ENCODE measurements at places on chromosomes 4 and X.

DNA sequence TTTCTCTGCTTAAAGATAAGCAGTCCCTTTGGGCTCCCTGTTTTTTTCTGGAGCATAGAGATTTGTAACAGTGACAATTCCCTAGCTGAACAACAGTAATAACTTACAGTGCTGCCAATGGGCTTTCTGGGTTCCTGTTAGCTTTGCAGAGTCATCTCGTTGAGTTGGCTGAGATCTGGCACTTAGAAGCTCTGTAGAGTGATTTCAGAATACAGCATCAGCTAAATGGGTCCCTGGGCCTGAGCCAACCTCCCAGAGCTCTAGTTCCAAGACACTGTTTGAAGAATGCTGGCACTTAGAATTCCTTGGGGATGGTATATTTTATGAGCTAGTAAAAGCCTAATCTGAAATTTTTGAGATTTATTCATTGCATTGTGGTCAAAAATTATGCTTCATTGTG, 43.5 kb upstream of the SERTM2 start:
- no peak for DNase-seq

GRCh38 chrX:85326234-85327059, 53.0 kb downstream of the POF1B start:
- no peak for DNase-seq

GRCh38 chr4:62627141-62627540, 1427.0 kb downstream of the ADGRL3 start:
- DNase-seq = no peak

- no peak for DNase-seq
Measured at GRCh38 chr4:36218121-36218520, 26.2 kb downstream of the ARAP2 start.

DNA sequence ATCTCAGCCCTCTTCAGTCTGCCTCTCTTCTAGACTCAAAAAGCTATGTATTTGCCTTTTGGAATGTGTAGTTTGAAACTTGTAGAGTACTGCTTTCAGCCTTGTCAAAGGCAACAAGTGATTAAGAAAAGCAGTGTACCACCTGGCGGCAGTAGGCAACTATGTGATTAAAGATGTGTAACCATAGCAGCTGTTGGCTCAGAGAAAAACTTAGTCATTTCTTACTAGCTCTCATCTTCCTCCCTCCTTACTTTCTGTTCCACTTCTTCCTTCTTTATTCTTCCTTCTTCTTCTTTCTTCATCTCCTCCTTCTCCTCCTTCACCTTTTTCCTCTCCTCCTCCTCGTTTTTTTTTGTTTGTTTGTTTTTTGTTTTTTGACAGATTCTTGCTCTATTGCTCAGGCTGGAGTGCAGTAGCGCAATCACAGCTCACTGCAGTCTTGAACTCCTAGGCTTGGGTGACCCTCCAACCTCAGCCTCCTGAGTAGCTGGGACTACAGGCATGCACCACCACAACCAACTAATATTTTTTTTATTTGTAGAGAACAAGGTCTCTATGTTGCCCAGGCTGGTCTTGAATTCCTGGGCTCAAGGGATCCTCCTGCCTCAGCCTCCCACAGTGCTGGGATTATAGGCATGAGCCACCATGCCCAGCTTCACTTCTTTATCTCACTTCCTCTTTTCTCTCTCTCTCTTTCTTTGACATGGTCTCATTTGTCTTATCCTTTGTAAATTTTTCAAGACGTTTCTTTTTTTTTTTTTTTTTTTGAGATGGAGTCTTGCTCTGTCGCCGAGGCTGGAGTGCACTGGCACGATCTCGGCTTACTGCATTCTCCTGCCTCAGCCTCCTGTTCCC, 32.6 kb downstream of the ABHD18 start:
- peak; percentile 64 for DNase-seq

DNA sequence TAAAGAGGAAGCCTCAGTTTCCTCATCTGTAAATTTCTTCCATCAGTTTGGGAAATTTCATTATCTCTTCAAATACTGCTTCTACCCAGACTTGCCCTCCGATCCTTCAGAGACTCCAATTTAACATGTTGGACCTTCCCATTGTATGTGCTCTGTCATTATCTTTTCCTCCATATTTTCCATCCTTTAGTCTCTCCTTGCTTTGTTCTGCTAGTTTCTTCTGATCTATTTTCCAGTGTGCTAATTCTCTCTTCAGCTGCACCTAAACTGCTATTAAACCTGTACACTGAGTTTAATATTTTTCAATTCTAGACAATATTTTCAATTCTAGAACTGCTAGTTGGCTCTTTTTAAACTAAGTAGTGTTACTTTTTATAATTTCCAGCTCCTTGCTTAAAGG, 65.5 kb downstream of the EVC start:
- no peak for DNase-seq

- DNase-seq = no peak
Measured at GRCh38 chrX:63932006-63932405, 147.0 kb upstream of the ARHGEF9 start.

Data from activated CD4-positive, alpha-beta T cell treated with anti-CD3 and anti-CD28 coated beads, Interleukin-2, amount 50 U/mL, for 16 hours (primary cell).